Activated T-cell treated with anti-CD3 and anti-CD28 coated beads, Interleukin-2, amount 50 U/mL, for 72 hours (primary cell): ENCODE measurements at places on chromosomes 2 and 18.

- DNase-seq: no peak
Observed at GRCh38 chr18:54850598-54850997, 22.3 kb downstream of the RAB27B start.

DNA sequence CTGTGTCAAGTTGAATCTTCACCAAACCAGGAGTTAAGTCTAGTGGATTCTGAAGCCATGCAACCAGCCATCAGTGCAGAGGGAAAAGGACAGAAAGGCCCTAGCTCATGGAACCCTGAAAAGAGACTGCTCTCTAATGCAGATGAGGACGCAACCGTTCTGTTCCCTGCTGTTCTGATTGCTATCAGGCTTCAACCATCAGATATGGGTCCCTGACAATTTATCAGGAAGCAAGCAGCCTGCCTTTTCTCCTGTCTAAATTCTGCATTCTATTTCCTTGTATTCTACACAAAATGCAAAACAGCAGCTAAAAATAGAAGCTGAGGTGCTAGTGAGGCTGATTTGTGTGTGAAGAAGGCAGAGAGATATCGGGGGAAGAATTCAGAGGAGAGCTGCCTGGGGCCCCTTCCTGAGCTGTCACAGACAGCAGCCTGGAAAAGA, 68.4 kb upstream of the RTN4 start:
- DNase-seq: no peak

DNA sequence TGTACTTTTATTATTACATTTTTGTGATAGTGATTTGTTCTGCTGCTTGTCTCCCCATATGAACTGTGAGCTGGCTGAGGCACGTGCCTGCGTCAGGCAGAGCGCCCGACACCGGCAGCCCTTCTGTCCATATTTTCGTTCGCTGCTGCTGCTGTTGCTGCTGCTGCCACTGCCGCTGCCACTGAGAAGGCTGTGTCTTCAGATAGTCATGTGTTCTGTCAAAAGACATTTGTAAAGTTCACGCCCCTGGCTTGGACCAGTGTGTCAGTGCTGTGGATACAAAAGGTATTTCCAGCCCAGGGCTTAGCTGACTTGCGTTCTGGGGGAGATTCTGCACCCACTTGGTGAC, 47.0 kb downstream of the TWIST2 start:
- no peak for DNase-seq

DNA sequence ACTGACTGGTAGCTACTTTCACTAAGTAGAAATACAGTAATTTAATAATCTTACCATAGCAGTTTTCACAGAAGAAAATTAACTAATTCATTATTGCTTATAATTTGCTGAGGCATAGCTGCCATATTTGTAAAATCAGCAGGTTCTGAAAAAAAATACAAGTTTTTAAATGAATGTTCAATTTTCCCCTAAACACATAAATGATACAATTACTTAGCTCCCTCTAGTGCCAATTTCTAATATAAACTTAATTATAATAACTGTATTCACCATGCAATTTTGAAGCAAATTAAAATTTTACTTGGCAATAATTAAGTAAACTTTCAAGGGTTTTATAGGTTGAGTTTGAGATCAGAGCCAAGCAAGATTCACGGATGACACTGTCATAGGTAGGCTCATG, 1321.6 kb upstream of the ACVR2A start:
- no peak for DNase-seq

DNA sequence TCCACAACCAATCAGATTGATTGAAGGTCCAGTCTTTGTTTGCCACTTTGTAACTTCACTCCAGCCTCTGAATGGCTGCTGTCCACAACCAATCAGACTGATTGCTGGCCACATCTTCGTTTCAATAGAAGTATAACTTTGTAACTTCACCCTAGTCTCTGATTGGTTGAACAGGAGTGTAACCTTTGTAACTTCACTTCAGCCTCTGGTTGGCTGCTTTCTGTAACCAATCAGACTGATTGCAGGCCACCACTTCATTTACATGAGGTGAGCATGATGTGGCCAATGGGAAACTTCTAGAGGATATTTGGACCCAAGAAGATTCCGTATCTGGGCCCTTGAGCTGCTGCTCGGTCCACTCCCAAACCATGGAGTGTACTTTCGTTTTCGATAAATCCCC, 16.9 kb upstream of the ALPP start:
- no peak for DNase-seq

- no peak for DNase-seq
Observed at GRCh38 chr18:10949655-10950054, 199.7 kb downstream of the PIEZO2 start.

DNA sequence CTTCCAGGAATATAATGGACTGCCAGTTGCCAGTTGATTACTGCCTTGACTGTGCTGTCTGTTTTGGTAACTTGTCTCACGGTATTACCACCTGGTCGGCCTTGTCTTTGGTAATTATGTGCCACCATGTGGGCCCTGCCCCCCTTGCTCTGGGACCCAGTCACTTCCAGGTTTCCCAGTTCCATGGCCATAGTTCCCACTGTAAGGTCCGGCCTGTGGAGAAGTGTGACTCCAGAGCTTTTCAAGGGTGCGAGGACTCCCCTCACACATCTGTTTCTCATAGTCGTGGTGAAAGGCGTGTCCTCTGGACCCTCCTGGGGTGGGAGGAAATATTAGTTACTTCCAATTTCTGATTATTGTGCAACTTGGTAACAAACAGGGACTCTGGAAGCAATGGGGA, 150.5 kb downstream of the SEPTIN10 start:
- DNase-seq: no peak
